Spleen (tissue), 13 donors: ENCODE measurements at places on chromosomes 6 and 20. TPM values are rescaled to one million over a fixed set of nuclear protein-coding genes. Genes with fewer than 3 reads are reported as not detected.

The TP53INP2 gene
- 5.6 TPM for total RNA-seq

The WTAP gene
- total RNA-seq = 102 TPM

The NNAT gene
- not detected for total RNA-seq

The UBE2C gene
- 9.1 TPM for total RNA-seq

The PCSK2 gene
- not detected for total RNA-seq
